Hepatocyte (in vitro differentiated cells): ENCODE measurements at places on chromosomes 7 and 10. TPM values are rescaled to one million over a fixed set of nuclear protein-coding genes. Genes with fewer than 3 reads are reported as not detected.
A peak's percentile ranks its signal among the peaks of the same experiment; 100 is the strongest.

The TRRAP gene
- total RNA-seq = 19.9 and 25.1 TPM in 2 replicates

GRCh38 chr10:23081891-23082290 is 13.5 kb upstream of the MSRB2 start:
- no peak overlapping the region for H3K4me3 ChIP-seq
- H3K36me3 ChIP-seq = no peaks in the 10 kb centered on the region
- peak overlapping the region; percentile 3 for H3K27ac ChIP-seq
- H3K27me3 ChIP-seq = no peaks in the 10 kb centered on the region
- peaks cover 6% of the 10 kb centered on the region for H3K4me1 ChIP-seq

DNA sequence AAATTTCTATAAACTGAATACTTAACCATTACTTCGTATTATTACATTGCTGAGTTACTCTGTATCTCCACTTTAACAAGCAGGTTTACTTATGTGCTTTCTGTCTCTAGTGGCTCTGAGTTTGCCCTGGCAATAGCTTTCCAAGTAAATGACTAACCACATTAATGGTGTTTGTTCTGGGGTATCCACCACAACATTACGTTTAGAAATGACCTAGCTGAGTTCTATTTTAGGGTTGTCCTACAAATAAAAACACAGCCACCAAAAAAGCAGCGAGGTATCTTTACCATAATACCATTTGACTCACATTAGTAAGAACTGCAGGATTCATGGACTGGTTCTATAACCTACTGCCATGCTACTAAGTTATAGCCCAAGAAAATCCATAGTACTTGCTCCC is 83.1 kb downstream of the HIBADH start:
- H3K27me3 ChIP-seq = no peaks in the 10 kb centered on the region
- no peaks in the 10 kb centered on the region for H3K36me3 ChIP-seq
- peaks cover 6% of the 10 kb centered on the region for H3K4me1 ChIP-seq
- H3K27ac ChIP-seq = no peak overlapping the region
- no peak overlapping the region for H3K4me3 ChIP-seq

GRCh38 chr7:77839919-77840318 is 41.3 kb downstream of the PHTF2 start:
- no peaks in the 10 kb centered on the region for H3K4me1 ChIP-seq
- no peak overlapping the region for H3K4me3 ChIP-seq

DNA sequence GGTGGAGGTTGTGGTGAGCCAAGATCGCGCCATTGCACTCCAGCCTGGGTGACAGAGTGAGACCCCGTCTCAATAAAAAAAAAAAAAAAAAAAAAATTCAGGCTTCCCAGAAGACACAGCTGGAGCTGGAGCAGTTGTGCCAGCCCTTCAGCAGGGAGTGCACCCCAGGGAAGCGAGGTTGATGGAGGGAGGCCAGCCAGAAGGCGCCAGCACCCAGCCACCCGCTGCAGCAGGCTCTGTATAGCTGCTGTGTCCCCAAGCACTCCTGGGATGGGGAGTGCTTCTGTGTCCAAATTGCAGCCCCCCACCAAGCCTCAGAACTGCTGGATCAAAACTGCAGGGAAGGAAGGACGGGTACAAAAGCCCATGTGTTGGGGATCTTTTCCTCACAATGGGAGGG is 47.8 kb downstream of the COBL start:
- no peaks in the 10 kb centered on the region for H3K27me3 ChIP-seq
- H3K4me3 ChIP-seq = no peak overlapping the region
- DNase-seq = no peak

DNA sequence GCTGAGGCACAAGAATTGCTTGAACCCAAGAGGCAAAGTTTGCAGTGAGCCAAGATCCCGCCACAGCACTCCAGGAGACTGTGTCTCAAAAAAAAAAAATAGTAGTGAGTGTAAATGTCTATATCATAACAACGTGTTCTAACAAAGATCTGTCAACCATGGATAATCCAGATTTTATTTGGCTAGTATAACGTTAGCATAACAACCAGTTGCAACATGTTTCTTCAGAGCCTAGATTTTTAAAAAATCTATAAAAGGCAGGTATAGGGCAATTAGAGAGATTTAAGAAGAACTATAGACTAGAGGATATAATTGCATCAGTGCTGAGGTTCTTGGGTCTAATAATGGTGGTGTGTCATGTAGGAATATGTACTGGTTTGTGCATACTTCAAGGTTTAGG is 30.5 kb downstream of the DLG5 start:
- peaks cover 31% of the 10 kb centered on the region for H3K4me1 ChIP-seq
- no peaks in the 10 kb centered on the region for H3K36me3 ChIP-seq
- no peak for DNase-seq
- no peak overlapping the region for H3K4me3 ChIP-seq

DNA sequence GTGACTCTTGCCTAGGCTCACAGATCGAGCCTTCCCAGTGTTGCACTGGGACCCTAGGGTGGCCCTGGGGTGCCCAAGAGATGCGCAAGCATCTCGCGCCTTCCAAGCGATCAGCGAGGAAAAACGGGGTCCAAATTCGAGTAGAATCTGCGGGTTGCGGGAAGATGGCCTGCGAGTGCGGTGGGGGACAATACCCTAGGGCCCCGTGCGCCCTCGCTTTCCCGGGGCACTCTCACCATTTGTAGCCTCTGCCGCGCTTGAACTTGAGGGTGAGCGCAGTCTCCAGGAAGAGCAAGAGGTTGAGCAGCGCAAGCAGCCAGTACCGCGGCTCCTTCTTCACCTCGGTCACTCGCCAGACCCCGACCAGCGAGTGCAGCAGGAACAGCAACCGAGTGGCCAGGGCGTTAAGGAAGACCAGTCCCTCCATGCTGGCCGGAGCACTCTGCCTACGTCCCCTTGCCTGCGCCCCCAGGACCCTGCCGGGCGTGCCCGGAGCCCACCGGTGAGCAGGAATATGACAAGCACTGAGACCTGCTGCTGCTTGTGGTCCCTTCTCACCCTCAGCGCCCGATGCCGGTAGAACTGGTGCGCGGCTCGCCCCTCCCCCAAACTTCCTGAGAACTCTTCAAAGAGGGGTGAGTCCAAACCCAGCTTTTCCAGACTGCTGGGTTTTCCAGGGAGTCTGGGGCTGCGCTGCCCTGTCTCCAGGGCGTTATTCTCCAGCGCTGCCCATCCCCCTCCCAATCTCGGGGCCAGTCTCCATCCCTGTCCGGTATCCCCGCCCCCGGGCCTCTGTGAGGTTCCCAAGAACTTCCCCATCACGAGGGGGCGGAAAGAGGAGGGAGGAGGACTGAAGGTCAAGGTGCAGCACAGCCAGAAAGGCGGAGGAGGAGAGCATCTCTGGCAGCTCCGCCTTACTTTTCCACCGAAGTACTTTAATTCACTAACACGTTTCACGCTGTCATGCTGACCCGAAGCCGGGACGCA is at the start of gene TMEM26:
Gene TMEM26, minus strand, starts transcription at position 727 of the 987 bp plus-strand sequence. Its CDS starts 300 bp downstream, at position 427.
- no peaks in the 10 kb centered on the region for H3K36me3 ChIP-seq
- peak; percentile 60 for DNase-seq
- H3K4me3 ChIP-seq = peak within 1 kb of the TSS; percentile 70

GRCh38 chr7:3283130-3283704 is 17.8 kb upstream of the SDK1 start:
- H3K4me3 ChIP-seq = no peak overlapping the region
- no peak for DNase-seq
- no peaks in the 10 kb centered on the region for H3K4me1 ChIP-seq
- no peak overlapping the region for H3K27ac ChIP-seq
- no peaks in the 10 kb centered on the region for H3K36me3 ChIP-seq

DNA sequence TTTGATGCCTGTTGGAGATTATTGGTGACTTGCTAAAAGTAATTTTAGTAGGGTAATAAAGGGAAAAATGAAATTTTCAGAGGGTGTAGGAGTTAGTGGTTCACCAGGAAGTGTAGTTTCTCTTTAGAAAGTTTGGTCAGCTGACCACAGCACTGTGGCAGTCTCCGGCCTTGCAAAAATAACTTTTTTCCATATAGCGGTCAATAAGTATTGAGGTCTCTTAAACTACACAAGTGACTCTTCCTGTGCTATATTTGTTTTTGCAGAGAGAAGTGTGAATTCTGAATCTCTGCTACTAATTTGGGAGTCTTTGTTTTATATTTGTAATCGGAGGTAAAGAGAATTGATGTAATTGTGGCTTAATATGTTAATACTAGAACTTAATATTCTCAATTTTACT is 24.3 kb downstream of the PTPN12 start:
- no peak overlapping the region for H3K27ac ChIP-seq
- H3K4me3 ChIP-seq = no peak overlapping the region
- no peaks in the 10 kb centered on the region for H3K27me3 ChIP-seq
- H3K36me3 ChIP-seq = no peaks in the 10 kb centered on the region

DNA sequence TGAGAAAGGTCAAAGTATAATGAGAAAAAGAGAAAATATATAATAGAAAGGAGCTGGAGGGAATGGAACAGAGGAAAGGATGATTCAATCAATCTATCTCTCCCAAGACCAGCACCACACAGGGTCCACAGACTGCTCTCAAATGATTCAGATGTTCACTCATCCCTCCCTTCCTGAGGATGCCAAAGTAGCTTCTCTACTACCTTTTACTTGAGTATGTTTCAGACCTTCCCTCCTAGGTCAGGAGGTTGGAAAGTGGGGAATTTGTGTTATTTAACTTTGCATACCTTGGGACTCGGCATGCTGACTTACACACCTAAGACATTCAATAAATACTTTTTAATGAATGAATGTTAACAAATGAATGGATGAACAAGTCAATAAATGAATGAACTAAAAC is 30.6 kb downstream of the CPVL start:
- no peaks in the 10 kb centered on the region for H3K36me3 ChIP-seq
- H3K4me1 ChIP-seq = no peaks in the 10 kb centered on the region
- no peak overlapping the region for H3K4me3 ChIP-seq
- H3K27me3 ChIP-seq = no peaks in the 10 kb centered on the region
- no peak overlapping the region for H3K27ac ChIP-seq

DNA sequence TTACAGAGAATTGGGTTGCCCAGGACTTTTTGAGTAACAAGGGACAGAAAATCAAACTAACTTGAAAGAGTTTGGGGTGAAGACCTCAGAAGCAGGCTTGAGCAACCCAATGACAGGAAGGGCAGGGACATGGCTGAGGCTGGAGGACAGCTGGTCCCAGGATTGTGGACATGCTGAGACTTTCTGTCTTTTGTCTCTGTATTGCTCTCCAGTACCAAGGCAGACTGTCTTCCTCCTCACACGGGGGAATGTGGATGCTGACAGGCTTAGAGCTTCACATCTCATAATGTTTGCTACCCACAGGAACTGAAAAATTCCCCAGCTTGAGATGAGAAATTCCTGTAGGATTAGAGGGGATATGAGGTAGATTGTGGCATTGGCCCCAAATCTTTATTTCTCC is 229.6 kb downstream of the PHF14 start:
- no peak for DNase-seq
- no peaks in the 10 kb centered on the region for H3K27me3 ChIP-seq
- peaks cover 4% of the 10 kb centered on the region for H3K4me1 ChIP-seq
- H3K4me3 ChIP-seq = no peak overlapping the region
- no peak overlapping the region for H3K27ac ChIP-seq

GRCh38 chr10:118397391-118397790 is 55.3 kb upstream of the FAM204A start:
- H3K27ac ChIP-seq = no peak overlapping the region
- no peaks in the 10 kb centered on the region for H3K36me3 ChIP-seq
- no peak overlapping the region for H3K4me3 ChIP-seq
- H3K4me1 ChIP-seq = no peaks in the 10 kb centered on the region
- no peaks in the 10 kb centered on the region for H3K27me3 ChIP-seq

- H3K27ac ChIP-seq = no peak overlapping the region
- DNase-seq = no peak
- no peaks in the 10 kb centered on the region for H3K4me1 ChIP-seq
- H3K4me3 ChIP-seq = no peak overlapping the region
- no peaks in the 10 kb centered on the region for H3K36me3 ChIP-seq
These were observed 452.0 kb downstream of the ARL4A start for GRCh38 chr7:13139436-13139835.
